ENCODE measurements at places on chromosomes 7 and 10.

GRCh38 chr10:18399158-18399557 is 252.2 kb downstream of the NSUN6 start:
- no peak for DNase-seq

DNA sequence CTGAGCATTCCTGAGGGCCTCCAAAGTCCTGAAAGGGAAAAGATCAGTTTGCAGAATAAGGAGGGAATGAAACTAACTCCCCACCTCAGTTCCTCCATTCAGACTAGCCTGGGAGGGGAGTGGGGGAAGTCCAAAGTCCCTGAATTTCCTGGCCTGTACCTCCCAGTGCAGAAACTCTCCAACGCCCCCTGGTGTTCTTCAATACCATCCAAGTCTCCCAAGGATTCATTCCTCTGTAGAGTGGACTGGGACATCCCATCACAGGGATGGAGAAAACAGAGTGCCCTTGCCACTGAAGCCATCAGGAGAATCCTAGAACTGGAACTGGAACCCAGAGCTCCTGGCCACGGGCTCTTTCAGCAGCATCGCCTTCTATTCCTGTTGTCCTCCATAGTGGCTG is 1.6 kb upstream of the COL13A1 start:
- DNase-seq: peak; percentile 8

GRCh38 chr7:41416208-41416595 is 286.7 kb downstream of the INHBA start:
- DNase-seq: no peak

DNA sequence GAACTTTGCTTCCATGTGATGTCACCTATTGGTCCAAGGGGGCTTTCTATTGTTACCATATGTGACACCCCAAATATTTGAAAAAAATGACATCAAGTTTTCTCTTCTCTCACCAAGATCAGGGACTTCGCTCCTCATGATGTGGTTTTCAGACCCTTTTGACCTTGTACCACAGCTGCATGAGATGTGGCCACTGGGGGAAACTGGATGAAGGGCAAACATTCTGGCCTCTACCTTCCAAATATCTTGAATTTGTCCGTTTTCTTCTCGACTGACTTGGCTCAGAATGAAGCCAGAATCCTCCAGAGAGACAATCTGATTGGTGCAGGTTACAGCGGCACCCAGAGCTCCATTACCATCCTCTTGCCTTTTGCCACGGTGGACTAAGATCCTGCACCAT is 122.7 kb downstream of the PRKCQ start:
- no peak for DNase-seq

DNA sequence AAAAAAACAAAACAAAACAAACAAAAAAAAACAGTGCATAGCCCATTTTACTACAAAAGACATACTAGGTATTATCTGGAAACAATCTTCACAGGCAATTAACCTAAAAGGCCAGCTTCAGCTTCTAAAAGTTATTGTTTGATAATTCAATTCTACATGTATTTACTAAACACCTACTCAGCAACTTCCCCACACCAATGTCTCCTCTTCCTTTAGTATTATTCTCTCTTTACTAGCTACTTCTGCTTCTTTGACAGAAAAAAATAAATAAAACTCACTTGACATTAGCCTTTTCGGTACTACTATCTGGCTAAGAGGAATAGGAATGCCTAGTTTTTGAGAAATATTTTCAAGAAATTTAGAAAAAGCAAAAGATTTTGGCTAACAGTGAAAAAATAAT is 2.8 kb downstream of the TM9SF3 start:
- DNase-seq: no peak

GRCh38 chr10:103967448-103968071 is 620 bp downstream of the SLK start:
- DNase-seq: peak; percentile 21

DNA sequence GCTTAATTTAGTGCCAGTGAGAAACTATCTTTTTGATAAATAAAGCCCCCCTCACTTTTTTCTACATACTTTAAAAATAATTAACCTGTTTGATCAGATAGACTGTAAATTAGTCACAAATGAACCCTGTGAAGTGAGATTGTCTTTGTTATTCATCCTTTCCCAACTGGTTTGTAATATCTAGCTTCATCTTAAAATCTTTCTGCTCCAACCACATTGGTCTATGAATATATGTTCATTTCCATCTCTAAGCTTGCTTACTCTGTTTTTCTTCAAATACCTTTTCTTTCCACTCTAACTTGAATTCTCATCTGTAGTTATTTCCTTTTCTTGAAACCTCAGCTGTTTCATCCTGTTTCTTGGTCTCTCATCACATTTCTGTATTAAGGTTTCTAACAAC is 12.1 kb downstream of the MARCHF5 start:
- DNase-seq: peak; percentile 1

DNA sequence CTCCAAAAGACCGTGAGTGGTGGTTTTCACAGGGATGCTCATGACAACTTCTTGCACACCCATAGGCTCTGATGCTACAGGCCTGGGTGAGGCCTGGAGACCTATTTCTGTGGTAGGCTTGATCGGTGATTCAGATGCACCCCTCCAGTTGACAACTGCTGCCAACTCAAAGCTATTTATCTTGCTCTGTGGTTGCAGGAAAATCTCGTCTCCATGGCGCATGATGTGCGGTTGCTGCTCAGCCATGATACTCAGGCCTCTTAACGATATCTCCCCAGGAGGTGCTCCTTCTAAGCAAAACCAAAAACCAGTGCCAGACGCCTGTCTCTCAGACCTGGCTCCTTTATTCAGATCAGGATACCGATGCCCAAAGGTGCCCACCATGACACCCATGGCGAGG is 31.4 kb downstream of the C10orf90 start:
- DNase-seq: no peak

DNA sequence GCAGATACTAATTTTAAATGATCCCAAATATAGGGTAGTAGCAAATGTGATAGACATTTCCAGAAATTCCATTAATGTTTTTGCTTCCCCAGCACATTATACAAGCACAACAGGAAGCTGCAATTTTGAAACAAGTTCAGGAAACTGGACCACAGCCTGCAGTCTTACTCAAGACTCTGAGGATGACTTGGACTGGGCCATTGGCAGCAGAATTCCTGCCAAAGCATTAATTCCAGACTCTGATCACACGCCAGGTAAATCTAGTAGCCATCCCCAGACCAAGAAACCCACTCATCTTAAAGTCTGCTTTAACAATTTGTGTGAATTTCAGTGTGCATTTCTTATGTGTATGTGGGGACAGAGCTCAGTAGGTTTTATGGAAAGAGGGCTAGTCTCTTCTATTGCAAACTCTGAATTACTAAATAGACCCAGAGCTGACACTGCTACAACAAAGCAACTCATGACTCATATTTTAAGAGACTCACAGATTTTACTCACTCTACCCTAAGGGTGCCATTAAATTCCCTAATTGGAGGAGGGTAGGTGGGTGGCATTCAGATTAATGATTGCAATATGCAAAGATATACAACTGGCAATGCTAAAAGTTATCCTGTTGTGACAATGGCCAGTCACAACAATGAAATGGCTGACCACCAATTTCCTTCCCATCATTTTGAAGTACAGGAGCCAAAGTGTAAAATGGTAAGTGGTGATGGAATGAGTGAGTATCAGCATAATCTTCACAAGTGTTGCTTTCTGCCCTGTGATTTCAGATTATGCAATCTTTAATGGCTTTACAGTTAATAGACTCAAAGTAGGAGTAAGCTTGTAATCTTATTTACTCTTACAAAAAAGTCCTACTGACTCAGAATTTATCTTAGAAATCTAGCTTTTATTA is 317.6 kb upstream of the PLXDC2 start:
- no peak for DNase-seq

DNA sequence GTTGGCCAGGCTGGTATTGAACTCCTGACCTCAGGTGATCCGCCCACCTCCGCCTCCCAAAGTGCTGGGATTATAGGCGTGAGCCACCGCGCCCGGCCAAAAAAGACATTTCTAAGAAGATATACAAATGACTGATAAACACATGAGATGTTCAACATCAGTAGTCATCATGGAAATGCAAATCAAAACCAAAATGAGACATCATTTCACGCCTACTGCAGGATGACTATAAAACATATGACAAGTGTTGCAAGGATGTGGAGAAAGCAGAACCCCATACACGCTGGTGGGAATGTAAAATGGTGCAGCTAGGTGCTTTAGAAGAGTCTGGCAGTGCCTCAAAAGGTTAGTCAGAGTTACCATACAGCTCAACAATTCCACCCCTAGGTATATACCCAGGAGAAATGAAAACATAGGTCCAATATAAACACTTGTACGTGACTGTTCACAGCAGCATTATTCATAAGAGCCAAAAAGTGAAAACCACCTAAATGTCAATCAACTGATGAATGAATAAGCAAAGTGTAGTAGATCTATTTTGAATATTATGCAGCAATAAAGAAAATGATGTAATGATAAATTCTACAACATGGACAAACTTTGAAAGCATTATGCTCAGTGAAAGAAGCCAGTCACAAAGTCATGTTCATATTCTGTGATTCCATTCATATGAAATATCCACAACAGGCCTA is 24.5 kb downstream of the TMEM209 start:
- DNase-seq: peak; percentile 82

DNA sequence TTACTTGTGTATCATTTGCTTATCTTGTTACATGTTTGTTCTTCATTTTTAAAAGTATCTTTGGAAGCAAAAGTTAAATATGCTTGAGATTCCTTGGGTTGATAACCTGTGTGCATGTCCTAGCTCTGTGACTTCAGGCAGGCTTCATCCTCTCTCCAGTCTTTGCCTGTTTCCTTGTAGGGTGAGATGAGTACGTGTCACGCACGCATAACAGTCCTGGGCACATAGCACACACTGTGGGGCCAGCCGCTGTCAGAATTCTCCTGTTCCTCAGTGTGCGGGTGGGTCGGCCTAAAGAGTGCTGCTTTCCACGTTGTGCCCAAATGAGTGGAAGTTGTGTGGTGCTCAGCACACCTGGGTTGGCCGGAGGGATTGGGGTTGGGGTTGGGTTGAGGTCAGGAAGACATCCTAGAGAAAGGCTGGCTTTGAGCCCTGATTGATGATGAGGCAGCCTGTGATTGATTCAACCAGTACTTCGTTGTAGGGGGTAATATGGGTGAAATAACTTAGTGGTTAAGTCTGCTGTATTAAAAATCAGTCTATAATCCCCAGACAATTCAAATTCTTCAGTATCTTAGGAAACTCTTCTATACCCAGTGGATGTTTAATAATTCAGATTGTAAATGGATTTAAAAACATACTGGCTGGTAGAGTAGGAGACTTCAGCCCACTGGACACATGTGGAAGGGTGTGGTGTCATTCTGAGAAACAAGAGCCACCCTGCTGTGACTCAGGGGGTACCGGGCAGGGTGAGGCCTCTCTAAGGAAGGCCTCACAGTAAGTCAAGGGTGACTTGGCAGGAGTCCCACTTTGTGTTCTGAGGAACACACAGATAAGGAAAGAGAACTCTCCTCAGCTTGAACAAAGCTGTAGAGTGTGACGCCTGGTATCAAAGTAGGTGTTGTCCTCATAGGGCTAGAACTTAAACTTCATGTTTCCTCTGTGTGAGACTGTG is 54.8 kb downstream of the DAGLB start:
- peak; percentile 45 for DNase-seq

- peak; percentile 43 for DNase-seq
Measured at GRCh38 chr10:15795036-15795792, 65.1 kb downstream of the MINDY3 start.

DNA sequence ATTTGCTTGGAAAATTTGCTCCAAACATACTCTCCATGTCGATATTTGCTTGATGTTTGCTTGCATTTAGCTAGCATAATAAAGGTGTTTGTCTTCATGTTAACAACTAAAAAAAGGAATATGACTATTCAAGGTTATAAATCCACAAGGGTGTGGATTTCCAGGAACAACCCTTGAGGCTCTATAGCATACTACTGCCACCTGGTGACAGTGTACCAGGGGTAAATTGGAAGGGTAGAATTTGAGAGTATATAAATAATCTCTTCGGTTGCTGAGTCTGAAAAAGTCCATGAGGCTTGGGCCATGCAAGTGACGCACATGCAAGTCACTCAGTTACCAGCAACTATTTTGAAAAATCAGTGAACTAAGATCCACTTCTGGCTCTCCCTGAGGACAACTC is 68.4 kb downstream of the SLIT1 start:
- DNase-seq: no peak

DNA sequence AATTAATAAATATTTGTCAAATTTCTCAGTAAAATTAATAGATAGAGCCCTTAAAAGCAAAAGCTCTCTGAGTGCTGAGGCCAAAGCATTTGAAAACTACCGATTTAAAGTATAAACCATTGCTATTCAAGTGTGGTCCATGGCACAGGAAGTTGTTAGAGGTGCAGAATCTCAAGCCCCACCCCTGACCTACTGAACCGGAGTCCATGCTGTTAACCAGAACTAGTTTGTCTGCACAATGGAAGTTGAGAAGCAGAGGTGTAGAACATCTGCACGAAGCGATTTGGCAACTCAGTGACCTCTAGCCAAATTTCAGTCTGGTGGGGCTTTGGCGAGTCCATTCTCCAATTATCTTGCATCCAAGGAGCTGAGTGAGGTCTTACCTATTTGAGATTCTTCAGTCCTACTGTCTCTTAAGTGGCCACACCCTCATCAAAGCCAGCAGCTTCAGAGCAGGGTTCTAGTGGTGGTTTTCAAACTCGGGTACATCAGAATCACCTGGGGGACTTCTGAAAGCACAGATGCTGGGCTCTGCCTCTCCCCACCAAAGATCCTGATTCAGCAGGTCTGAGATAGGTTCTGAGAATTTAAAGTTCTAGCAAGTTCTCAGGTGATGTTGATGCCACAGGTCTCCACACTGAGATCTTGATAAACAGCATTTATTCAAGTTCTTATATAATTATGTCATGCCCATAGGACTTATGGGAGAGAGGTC is 96.8 kb upstream of the SAMD8 start:
- DNase-seq: peak; percentile 20

DNA sequence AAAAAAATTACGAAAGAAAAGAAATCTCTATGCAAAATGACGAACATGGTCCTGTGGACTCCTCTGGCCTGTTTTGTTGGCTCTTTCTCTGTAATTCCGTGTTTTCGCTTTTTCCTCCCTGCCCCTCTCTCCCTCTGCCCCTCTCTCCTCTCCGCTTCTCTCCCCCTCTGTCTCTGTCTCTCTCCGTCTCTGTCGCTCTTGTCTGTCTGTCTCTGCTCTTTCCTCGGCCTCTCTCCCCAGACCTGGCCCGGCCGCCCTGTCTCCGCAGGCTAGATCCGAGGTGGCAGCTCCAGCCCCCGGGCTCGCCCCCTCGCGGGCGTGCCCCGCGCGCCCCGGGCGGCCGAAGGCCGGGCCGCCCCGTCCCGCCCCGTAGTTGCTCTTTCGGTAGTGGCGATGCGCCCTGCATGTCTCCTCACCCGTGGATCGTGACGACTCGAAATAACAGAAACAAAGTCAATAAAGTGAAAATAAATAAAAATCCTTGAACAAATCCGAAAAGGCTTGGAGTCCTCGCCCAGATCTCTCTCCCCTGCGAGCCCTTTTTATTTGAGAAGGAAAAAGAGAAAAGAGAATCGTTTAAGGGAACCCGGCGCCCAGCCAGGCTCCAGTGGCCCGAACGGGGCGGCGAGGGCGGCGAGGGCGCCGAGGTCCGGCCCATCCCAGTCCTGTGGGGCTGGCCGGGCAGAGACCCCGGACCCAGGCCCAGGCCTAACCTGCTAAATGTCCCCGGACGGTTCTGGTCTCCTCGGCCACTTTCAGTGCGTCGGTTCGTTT is 83.5 kb upstream of the SLF2 start:
- no peak for DNase-seq

- DNase-seq: no peak
Measured at GRCh38 chr10:130421909-130422308, 285.7 kb downstream of the GLRX3 start.
